ENCODE measurements at places on chromosomes 5 and 9.

DNA sequence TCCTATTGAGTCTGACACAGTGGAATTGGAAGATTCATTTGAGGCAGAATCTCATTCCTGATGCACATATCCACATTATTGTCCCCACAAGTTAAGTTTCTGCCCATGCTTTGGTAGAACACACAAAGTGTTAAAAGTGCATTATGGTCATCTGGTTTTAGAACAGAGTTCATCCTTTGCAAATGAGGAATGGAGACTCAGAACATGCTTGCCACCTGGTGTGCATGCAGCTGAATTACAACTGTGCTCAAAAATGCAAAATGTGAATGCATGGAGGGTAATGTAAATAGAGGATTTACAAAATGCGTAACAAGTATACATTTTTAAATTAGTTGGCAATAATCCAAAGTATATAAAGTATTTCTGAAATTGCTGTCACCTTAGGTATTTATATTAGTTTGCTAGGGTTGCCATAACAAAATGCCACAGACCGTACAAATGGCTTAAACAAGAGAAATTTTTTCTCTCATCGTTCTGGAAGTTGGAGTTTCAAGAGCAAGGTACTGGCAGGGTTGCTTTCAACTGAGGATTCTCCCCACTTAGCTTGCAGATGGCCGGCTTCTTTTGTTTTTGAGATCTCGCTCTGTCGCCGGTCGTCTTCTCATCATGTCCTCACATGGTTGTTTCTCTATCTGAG lies 671.1 kb downstream of the TAF11L14 start:
- DNase-seq: peak; percentile 14

- DNase-seq: no peak
Observed at GRCh38 chr5:138948471-138949222, 73.5 kb upstream of the LRRTM2 start.

DNA sequence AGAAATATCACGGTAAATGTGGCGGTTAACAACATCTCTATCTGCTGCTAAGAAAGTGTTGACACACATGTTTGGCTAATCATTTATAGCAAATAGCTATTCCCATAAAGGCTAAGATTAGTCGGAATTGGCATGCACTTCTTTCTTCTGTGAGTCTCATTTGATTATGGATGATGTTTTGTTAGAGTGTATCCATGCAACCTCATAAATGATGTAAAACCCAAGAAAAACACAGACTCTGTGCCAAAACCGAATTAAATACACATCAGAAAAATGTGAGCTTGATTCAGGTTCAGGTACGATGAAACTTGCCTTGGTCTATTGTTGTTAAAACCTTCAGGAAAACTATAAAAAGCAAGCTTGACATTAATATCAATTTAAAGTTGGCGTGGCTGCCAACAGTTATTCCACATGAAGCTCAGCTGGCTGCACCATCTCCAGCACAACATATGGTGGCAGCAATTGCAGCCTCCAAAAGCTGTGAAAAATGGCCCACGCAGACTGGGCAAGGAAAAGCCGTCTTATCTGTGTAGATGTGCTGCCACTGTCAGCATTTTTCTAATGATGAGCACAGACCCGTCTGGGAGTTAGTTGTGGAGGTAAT lies 41.1 kb upstream of the ICE1 start:
- no peak for DNase-seq

DNA sequence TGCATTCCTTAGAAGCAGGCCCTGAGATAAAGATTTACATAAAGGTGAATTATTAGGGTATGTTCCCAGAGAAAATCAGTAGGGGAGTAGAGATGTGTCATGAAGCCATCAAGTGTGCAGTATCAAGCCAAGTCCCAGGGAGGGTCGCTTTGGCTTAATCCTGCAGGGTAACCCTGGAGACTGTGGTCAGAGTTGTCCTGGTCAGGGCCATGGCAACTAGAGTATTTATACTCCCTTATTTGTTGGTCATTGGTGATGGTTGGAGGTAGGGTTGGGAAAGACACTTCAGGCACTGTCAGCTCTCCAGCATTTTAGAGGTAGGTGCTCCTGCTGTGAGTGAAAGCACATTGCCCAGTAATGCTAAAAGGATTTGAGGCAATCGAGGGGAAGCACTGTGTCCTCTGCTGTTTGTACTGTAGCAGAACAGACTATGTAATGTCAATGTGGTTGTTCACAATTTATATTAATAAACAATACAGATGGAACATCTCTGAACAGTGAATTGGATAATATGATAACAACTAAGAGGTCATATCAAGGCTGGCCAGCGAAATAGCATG lies 108.9 kb downstream of the GDNF start:
- DNase-seq: no peak

GRCh38 chr9:81529556-81530193 lies 159.7 kb downstream of the TLE1 start:
- no peak for DNase-seq

DNA sequence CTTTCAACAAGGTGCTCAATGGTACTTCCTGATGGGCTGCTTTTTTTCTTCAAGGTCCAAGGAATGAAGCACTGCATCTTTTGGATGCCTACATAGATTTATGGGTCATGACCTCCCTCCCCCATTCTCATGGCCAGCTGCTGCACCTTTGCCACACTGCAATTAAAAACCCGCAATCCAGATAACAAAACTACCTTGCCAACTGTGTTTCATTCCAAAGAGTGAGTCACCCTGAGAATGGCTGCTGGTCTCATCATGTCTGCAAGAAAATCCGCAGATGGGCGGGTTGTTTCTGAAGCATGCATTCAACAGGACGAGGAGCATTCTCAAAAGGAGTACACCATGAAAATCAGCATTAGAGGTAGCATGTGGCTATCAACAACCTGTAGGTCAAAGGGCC lies 139.8 kb downstream of the ELAVL2 start:
- DNase-seq: no peak

GRCh38 chr9:107734256-107735013 lies 244.9 kb upstream of the KLF4 start:
- DNase-seq: no peak

DNA sequence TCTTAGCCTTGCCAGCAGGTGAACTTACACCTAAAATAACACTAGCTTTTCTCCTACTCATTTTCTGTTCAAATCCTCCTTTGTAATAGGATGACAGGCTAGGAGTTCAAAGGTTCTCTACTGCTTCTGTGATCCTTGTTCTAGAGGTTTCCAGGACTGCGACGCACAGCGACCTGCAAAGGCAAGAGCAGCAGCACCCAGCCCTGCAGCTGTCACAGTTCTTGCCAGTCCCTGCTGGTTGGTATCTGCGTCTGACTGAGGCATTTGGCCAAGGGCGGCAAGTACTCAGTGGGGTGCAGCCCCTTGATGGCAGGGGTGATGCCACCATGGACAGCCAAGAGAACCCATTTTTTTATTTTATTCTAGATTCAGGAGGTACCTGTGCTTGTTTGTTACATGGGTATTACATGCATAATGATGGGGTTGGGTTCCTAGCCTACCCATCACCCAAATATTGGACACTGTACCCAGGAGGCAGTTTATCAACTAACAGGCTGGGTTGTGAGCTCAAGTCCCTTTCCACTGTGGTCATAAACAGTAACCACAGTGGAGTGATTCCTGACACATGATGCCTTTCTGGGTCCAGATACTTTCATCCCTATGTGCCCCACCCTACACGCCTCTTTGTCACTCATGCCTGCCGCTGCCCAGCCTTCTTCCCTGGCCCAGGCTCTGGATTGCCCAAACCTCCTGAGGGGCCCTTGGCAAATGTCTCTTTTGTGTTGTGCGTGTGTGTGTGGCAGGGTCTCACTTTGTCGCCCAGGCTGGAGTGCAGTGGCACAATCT lies 111.0 kb downstream of the GAPVD1 start:
- no peak for DNase-seq

DNA sequence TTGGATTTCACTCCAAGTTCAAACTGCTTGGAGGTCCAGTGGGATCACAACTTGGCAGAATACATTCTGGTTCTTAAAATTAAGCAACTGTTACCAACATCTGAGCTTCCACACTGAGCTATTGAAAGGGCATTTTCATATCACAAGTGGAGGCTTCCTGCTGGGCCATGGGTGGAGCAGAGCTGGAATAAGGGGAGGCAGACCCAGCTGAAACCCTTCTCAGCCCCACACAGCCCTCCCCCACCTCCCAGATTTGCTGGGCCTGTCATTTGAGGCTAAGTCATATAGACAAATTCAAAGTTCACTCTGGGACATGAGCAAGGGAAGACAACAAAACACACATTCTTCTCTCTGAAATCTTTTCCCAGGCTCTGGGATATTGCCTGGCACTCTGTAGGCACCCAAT lies 79.9 kb downstream of the ACTL7B start:
- DNase-seq: no peak

All from right renal pelvis (tissue), 4 donors.